ENCODE measurements at places on chromosomes 12 and 14.
A peak's percentile ranks its signal among the peaks of the same experiment; 100 is the strongest.

DNA sequence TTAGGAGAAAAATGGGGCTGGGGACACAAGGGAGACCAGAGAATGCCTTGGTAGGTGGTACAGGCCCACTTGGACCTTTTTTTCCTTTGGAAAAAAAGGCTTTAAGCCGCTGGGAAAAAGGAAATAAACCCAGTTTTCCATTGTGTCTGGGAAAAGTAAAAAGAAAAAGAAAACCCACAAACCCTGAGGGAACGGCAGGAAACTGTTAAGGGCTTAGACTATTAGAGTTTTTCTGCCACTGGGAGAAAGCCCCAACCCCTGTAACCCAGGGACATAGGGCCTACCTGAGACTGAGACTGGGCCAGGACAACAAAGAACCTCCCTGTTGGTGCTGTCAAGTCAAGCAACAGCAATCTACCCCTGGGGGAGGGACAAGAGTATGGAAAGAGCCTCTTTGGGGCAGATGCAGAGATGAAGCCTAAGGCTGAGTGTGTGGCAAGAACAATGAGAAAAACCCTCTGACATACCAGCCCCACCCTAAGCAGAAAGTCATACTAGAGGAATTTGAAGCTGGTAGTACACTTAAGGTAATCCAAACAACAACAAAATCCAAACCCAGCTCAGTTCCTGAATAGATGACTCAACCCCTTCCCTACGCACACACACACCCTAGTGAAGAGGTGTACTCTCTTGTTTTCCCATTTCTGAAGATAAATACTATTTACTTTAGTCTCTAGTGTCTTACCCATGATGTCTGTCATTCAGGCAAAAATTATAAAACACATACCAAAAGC, 22.8 kb downstream of the ATF1 start:
- DNase-seq, result peak; percentile 62

GRCh38 chr12:123828854-123829547, 66.9 kb downstream of the DNAH10 start:
- DNase-seq, result no peak

DNA sequence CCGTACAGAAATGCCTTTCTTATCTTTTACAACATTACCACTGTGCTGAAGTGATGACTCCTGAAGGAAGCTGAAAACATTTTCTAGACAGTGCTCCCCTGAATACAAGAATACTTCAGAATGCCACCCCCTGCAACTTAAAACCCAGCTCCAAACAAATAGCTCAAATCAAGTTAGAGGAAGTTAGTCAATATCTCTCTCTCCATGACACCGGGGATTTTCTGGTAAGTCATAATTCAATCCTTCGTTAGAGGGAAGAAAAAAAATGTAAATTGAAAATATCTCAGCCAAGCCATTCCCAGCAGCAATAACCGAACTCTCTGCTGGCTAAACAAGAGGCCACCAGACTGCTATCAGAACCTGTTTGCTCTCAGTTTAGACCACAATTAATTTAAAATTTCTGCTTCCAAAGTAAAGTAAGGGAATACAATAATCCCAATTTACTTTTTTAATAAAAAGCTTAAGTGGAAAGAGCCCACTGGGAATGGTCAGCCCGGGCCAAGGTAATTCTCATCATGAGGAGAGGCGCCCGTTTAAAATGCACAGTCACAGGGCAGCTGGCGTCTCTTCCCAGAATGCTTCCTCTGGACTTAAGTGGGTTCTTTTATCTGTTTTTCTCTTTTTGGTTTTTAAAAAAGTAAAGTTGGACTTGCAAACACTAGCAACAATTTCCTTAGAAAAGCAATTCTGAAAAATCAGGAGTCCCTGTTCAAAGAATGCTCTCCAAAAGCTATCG, 710.1 kb upstream of the STXBP6 start:
- no peak for DNase-seq

DNA sequence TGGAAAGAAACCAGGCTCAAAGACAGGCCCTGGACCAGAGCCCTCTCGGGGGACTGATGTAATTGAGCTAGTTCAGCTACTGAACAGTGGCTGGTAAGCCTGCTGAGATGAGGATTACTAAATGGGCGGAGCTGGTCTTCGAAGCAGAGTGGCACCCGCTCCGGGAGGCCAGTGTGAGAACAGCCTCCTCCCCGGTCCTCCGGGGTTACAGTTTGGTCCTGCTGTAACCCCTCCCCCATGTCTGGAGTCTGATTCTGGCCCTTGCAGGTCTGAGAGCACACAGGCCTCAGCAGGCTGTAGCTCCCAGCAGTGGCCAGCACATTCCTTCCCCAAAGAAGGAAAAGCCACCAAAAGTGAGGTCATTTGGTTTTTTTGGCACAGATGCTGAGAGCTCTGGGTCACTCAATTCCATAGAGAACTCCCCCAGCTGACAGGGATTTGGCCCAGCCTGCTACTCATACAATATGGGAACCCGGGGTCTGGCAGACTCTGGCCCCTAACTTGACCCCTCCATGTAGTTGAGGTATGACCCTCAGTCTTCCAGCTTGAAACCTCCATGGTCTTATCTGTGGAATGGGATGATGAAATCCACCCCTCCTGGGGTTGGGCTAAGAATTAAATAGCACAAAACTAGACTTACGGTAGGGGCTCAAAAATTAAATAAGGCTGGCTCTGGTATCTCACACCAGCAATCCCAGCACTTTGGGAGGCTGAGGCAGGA, 39.0 kb downstream of the ACTN1 start:
- peak; percentile 86 for DNase-seq

- no peak for DNase-seq
Observed at GRCh38 chr12:32483499-32483898, 84.1 kb downstream of the FGD4 start.

All from hepatic stellate cell (primary cell).